ENCODE measurements at places on chromosomes 2 and 18.

- no peak for DNase-seq
Measured at GRCh38 chr2:28544922-28545589, 49.2 kb downstream of the PLB1 start.

DNA sequence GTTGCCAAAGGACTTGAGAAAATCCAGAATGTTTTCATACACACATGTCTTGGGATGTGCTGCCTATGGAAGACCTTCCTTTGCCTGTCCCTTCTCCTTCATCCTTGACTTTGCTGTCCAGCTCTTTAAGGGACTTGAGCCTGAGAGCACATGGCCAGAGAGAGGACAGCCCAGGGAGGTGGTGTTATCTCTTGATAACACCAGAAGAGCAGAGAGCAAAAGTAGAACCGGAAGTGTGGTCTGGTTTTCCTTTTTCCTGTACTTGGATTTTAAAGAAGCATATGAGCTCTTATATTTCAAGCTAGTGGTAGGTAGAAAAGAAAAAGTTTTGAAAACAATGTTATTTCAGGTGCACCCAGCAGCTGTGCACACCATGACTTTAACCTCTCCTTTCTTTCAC lies 94.1 kb upstream of the ZNF532 start:
- DNase-seq = no peak

- DNase-seq = no peak
Measured at GRCh38 chr18:44826418-44827259, 146.0 kb downstream of the SETBP1 start.

GRCh38 chr2:41720331-41721251 lies 327.2 kb upstream of the PKDCC start:
- no peak for DNase-seq

- DNase-seq = no peak
Measured at GRCh38 chr18:60358516-60358915, 14.1 kb downstream of the MC4R start.

DNA sequence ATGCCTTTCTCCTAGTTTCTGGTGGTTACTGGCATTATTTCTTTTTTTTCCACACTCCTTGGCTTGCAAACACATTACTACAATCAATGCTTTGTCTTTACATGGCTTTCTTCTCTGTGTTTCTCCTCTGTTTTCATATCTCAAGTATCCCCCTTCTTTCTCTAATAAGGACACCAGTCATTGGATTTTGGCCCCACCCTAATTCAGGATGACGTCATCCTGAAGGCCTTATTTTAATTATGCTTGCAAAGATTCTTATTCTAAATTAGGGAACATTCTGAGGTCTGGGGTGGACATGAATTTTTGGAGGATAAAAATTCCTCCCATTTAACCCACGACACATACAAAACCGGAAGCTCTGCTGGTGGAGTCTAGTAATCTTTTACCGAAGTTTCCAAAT lies 1556.6 kb downstream of the DPP10 start:
- no peak for DNase-seq

GRCh38 chr2:227180770-227181169 lies 16.3 kb downstream of the COL4A3 start:
- no peak for DNase-seq

GRCh38 chr2:239291475-239292350 lies 109.1 kb downstream of the HDAC4 start:
- DNase-seq = no peak

DNA sequence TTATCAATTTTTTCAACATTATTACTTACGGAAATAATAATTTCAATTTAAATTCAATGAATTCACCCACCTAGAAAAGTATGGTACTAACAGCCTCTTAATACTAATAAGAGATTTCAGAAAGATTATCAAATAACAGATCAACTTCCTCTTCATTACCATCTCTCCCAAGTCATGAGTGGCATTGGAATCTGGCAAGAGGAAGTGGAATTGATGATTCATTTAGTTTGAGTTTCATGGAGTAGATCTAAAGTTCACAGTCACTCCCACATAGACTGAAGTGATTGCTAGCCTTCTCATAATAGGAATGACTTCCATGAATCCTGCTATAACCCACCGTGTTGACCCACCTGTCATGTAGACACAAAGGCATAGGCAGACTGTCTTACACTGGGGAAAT lies 77.7 kb upstream of the WDR75 start:
- DNase-seq = no peak

All from vagina (tissue), 2 donors.